Lung (tissue), 17 donors: ENCODE measurements at places on chromosomes 3 and 15.

DNA sequence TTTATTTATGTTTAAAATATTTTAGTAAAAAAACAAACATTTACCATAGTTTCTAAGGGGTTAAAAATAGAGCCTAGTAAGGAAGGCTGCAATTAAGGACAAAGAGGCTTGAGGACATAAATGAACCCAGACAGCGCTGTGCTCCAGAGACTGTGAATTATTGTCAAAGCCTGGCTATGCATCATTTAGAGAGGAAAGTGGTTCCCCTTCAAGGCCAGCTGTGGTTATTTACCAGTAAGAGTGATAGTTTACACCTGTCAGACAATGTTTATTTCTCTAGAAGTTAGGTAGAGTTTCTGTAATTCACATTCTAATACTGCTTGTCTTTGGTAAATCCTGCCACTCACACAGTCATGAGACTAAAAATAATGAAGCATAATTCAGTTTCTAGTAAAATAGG is 32.4 kb upstream of the PIK3R4 start:
- DNase-seq = no peak

DNA sequence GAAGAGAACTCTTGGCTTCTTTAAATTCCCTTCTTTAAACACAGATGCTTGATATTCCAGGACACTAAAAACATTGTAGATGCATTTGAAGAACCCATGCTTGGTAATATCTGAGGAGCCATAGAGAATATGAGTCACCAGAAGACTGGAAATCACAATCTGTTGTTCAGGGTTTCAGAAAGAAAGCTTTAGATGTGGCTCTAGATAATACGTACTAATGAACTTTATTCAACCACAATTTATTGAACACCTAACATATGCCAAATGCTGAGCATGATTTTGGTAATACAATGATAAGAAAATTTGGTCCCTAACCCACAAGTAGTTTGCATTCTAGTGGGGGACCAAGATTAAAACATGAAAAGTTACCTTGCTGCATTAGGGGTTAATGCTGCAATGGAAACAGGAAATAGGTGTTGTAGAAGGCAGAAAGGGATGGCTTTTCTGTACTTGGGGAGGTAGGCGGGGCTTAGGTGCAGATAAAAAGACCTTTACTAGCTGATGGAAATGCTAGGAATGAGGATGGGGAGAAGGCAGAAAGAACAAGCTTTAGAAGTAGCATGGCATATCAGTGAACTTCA is 11.6 kb upstream of the PLD1 start:
- DNase-seq = no peak

GRCh38 chr15:96494505-96494904 is 164.0 kb downstream of the NR2F2 start:
- no peak for DNase-seq

DNA sequence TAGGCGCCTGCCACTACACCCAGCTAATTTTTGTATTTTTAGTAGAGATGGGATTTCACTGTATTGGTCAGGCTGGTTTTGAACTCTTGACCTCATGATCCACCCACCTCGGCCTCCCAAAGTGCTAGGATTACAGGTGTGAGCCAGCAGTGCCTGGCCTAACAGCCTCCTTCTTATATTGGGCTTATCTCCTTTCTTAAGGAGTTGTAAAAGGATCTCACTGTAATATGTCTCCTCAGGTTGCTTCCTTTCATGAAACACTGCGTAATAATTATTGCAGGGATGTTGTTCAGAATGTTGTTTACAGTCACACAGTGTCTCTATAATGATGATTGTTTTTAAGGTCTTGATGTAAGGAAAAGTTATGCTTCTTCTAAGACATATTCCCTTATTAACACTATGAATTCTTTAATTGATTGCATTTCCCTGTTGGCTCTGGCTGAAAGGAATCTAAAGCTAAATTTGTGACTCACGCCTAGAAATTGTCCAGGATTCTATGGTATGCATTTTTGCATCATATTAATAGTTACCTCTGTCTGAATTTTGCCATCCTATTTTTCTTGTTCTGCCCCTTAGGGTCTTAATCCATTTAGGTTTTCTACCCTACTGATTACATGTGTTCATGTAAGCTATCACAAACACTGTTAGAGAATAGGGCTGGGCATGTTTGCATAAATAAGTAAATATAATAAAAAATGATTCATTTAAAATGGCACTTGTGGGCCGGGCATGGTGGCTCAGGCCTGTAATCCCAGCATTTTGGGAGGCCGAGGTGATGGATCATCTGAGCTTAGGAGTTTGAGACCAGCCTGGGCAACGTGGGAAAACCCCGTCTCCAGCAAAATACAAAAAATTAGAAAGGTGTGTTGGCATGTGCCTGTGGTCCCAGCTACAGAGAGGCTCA is 24.5 kb upstream of the RNF111 start:
- no peak for DNase-seq

DNA sequence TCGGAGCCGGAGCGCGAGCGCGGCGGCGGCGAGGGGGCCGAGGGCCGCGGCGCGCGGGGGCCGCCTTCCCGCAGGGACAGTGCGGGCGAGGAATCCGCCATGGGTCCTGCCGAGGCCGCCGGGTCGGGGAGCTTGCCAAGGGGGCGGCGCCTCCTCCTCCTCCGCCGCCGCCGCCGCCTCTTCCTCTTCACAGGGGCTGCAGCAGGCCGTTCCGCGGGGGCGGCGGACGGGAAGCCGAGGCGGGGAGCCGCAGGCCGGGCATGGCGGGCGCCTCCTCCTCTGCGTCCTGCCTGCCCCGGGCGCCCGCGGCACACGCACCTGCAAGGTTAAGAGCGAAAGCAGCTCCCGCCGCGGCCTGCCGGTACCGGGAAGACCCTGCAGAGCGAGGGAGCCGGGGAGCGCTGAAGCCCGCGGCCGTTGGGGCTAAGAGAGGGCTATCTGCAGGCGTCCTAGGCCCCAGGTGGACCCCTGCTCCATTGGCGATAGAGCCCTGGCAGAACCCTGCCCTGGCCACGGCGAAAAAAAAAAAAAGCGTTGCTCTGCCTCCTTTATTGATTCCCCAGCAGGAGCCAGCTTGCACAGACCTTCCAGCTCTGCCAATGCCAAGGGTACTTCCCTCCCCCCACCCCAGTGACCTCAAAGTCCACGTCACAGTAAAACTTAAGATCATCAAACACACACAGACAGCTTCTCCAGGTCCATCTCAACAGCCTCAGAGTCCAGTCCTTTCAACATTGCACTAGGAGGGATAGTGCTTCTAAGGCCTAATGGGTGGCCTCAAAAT is at the start of gene LYSMD2:
LYSMD2 (minus strand) TSS at position 134 of the 784 bp plus-strand sequence; CDS start at position 101, 33 bp downstream.
- peak; percentile 73 for DNase-seq

DNA sequence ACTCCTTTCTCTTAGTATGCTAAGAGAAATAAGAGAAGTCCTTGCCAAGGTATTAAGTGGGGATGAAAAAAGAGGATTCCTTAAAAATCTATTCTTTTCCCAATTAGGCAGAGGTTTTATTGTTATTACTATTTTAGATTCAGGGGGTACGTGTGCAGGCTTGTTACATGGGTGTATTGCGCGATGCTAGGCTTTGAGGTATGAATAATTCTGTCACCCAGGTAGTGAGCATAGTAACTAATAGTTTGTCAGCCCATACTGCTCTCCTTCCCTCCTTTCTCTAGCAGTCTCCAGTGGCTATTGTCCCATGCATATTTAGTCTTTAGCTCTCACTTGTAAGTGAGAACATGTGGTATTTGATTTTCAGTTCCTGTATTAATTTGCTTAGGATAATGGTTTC is 83.9 kb downstream of the LEKR1 start:
- no peak for DNase-seq

DNA sequence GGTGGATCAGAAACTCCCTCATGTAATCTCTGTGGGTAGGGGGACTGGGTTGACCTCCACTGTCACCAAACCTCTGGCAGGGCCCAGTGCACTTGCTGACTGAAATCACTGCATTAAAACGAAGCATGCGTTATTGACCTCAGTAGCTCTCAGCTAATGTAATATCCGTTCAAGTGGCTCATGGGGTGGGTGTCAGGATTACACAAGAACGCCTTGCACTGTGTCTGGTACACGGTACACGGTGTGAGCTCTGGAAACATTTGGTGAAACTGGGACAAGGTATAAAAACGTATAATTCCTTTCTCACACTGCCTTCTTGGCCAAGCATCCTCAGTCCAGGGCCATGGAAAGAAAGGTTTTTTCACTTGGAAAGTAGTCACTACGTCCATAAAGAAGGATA is 11.9 kb downstream of the LRTM1 start:
- no peak for DNase-seq

DNA sequence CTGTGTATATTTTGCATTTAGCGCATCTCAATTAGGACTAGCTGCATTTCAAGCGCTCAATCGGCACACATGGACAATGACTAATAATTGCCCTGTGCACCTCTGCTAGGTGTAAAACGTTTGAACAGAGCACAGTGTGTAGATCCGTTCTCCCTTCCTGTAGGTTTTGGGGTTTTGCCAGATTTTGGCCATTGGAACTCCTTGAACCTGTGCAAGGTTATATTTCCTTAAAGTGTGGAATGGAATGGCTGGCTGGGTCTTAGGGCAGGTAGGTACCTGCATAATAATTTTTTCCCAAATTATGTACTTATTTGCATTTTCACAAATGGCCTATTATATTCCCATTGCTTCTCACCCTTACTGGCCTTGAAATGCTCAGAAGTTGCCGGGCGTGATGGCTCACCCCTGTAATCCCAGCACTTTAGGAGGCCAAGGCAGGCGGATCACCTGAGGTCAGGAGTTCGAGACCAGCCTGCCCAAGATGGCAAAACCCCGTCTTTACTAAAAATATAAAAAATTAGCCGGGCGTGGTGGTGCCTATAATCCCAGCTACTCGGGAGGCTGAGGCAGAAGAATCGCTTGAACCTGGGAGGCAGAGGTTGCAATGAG is 777 bp downstream of the RNU5B-1 start:
- DNase-seq = no peak

DNA sequence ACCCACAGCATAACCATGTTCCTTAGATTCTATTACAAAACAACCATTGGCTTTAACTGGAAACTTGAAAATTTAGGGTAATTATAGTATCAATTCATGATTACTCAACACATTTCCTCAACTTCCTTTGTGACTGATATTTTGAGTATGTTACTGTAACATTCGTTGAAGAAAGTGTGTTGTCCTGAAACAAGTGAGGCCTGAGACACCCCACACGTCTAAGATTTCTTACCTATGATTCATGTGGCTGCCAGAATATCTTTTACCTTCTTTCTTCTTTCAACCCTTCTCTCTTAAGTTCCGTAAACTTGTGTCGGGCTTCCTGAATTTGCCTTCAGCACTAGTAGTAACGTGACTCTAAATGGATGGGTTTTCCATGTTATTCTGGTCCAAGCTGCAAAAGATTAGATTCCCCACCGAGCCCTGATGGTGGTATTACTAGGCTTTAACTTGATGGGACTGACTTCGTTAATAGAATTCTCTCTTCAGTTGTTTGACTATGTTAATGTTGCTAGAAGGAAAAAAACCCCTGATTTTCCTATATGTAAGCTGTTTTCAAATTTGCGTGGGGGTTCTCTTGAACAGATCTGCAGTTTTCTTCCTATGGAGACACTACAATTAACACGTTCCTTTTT is 296.0 kb upstream of the ICE2 start:
- no peak for DNase-seq

GRCh38 chr3:191438150-191438814 is 22.7 kb upstream of the PYDC2 start:
- no peak for DNase-seq

- peak; percentile 87 for DNase-seq
These were observed 533.5 kb downstream of the IGSF11 start for GRCh38 chr3:118501152-118501551.

DNA sequence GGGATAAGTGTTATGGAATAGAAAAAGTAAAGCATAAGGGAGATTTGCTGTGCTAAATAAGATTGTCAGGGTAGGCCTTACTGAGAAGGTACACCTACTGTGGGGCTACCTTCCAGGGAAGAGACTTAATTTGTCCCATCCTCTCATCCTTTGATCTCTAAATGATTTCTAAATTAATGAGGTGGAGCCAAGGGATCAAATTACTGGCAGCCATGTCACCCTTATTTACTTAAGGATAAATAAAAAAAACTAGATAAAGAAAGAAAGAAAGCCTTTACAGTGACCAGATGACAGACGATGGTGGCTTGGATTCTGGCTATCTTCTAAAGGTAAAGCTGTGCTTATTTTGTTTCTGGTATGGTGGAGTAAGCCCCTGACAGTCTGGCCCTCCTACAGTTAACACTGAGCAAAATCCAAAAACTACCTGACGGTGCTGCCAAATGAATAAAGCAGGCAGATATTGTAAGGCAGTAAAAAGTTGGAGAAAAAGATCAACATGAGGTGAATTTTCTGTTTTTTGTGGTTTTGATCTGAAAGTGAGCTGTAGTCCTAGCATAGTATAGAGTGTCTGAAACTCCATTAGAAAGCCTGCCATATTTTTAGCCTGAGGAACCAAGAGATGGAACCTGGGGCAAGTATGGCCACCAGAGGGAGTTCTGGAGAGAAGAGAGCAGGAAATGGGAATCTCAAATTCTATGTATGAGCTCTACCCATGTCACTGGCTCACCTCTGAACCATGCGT is 285.1 kb upstream of the MANF start:
- peak; percentile 38 for DNase-seq

DNA sequence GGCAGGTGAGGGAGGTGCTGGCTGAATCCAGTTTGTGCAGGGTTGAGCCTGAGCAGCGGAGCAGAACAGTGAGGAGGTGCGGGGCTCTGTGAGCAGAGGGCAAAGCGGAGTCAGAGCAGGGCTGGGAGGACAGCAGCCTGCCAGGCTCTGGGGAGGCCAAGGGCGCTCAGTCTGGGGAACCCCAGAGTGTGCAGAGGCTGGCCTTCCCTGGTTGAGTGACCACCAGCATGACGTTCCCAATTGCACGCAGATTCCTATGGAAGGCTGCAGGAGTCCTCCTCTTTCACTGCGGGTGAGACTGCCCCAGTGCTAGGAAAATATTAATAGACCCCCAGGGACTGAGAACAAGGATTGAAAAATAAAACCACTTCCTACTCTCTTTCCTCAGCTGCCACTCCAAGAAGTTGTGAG is 13.2 kb downstream of the MRAS start:
- DNase-seq = no peak

DNA sequence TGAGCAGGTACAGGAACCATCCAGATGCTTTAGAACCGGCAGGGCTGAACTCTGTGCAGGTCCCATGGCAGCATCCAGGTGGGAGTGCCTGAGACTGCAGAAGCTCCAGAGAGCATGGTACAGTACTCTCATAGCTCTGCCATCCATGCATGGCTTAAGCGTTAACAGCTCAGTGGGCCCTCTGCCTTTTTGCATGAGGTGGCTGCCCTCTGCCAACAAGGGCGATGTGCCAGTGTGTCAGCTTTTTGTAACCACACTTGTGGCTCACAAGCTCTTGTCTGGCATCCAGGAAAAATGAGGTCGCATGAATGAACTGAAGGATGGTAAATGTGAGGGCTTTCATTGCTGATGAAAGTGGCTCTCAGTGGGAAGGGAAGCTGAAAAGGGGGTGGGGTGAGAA is 950.1 kb downstream of the DIPK2A start:
- DNase-seq = no peak

- peak; percentile 77 for DNase-seq
These were observed 901 bp downstream of the ICE2 start for GRCh38 chr15:60477916-60478565.
